Stimulated activated memory B cell treated with anti-CD40 and anti-IgM and Interleukin-4, amounts not matched to agents 10 μg/mL and 1 μg/mL and 100 μg/mL, for 72 hours (primary cell): ENCODE measurements at places on chromosomes 11 and 22.
A peak's percentile ranks its signal among the peaks of the same experiment; 100 is the strongest.

GRCh38 chr11:130476200-130476921, 27.9 kb downstream of the ADAMTS15 start:
- no peak for ATAC-seq

DNA sequence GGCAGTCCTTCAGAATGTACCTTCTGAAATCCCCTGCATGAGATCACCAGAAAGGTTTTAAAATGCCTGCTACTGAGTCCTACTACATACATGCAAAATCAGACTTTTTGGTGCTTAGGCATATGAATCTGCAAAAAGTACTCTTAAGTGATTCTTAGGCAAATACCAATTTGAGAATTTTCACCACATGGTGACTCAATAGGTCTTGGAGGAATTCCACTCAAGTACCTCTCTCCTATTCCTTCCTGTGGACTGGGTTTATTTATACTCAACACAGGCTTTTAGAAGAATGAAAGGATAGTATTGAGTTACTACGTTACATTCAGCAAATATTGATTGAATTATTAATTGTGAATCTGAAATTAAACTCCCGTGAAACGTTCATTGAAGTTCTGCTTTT, 223.9 kb downstream of the CNTN5 start:
- no peak for ATAC-seq

DNA sequence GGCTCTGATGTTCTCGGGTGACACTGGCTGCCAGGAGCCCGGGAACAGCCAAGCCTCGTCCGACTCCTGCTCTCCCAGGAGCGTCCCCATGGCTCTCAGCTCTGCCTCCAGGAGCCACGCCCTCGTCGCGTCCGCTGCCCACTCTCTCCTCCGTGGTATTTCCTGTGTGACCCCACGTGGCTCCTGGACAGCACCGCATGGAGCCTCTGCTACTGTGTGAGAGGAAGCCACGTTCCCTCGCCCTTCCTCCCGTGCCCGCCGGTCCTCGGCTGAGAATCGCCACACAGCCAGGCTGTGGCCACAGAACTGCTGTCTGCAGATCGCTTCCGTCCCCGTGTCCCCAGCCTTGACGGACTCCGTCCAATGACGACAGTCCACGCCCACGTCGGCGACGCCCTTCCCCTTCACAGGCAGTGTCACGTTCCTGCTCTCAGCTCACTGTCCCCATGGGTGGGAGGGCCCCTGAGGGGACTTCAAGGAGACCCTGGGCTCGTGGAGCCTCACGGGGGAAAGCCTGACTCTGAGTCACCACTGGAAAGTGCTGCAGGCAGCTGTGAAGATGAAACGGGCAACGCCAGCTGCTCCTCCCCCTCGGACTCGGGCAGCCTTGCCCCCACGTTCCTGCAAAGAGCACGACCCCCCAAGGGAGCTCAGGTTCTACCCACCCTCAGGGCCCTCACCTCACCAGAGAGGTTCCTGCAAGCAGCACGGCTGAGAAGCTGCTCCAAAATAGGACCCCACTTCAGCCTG, 458.5 kb downstream of the BRD1 start:
- ATAC-seq: no peak

DNA sequence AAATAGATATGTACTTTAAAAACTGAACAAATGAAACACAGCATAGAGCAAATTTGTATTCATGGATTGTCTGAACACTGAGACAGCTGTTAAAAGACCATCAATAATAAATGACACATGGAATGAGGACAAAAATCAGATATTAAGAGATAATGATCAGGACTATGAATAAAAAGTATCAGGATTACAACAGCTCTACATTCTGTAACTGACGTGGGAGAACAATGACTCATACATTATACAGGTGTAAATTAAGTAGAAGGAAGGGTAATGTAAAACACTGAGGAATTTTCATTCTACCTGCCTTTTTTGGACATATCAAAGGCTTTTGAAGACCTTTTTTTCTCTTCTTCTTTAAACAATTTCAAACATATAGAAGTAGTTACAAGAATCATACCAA, 310.9 kb upstream of the ANO3 start:
- no peak for ATAC-seq

- ATAC-seq: no peak
These were observed 123.4 kb downstream of the ETS1 start for GRCh38 chr11:128463979-128464378.

DNA sequence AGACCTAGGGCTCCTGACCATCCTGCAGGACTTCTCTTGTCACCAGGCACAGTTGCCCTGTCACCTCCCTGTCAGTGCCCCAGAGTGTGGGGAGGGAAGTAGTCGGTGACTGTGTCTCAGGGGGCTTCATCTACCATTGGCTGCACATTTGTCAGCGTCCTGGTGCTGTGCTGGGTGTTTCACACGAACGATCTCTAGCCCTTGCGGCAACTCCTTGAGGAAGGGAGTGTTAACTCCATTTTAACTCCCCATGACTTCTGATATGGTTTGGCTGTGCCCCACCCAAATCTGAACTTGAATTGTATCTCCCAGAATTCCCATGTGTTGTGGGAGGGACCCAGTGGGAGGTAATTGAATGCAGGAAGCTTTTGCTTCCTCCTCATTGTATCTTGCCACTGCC, 7.1 kb downstream of the TSKU start:
- ATAC-seq: no peak

DNA sequence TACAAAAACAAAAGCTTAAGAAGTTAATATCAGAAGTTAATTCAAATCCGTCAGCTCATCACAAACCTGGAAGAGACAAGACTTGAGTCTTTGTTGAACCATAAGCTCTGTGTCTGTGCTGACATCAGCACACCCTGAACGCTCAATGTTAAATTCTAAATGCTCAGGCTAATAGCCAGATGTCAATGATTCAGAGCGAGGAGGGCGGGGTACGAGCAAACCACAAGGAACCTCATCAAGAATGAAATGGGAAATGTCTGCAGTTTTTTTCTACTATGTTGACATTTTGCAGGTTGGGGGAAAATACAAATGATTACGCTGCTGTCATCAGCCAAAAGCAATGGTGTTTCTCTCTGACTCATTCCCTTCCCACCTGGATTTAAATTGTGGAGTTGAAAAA, 1057.2 kb downstream of the NTM start:
- ATAC-seq: no peak

DNA sequence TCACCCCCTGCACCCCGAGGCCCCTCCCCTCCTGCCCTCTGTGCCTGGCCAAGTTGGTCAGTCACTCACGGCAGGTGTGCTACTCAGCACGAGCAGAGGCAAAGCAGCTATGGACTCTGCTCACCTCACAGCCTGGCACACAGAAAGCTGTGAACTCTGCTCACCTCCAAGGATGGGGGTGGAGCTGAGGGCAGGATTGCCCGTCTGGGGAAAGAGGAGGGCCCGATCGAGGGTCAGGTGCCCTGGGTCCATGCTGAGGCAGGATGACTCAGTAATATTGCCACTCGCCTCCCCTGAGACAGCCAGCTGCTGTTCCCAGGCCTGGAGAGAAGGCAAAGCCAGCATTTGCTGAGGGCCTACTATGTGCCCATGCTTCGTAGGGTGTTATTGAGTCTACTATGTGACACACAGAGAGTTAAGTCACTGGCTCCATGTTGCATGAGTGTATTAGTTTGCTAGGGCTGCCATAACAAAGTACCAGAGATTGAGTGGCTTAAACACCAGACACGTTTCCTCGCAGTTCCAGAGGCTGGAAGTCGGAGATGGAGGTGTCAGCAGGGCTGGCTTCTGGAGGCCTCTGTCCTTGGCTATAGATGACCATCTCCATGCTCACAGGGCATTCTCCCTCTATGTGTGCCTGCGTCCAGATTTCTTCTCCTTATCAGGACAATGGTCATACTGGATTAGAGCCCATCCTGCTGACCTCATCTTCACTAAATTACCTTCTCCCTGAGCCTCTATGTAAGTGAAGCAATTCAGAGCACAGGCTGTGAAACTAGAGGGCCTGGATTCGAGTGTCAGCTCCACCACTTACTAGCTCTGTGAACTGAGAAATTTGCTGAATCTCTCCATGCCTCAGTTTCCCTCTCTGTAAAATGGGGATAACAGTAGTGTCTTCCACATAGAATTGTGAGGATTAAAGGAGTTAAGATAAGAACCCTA, 13.2 kb upstream of the TSKU start:
- ATAC-seq: no peak

DNA sequence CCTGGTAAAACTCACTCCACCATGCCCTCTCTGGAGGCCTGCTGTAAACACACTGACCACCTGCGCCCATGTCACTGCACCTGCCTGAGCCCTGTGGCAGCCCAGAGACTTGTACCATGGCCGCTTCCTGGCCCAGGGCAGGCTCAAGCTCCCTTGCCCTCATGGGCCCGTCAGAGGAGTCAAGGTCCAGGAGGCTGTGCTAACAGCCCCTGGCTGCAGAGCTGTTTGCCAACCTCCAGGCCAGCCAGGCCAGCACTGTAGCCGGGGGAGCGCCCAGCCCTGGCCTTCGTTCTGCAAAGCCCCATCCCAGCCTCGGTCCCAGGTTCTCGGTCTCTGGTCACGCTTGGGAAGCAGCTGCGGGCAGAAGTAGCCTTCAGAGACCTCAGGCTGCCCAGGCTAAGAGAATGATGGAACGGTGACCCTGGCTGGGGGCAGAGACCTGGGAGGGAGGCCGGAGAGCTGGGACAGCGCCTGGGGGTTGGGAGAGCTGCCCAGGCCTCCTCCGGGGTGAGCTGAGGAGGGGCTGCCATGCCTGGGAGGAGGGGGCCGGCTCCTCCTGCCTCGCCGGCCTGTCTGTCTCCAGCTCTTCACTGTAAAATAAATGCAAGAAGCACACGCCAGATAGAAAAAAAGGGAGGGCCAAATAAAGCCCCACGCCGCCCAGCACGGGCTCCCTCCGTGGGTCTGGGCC, 11.9 kb upstream of the TCF20 start:
- no peak for ATAC-seq

DNA sequence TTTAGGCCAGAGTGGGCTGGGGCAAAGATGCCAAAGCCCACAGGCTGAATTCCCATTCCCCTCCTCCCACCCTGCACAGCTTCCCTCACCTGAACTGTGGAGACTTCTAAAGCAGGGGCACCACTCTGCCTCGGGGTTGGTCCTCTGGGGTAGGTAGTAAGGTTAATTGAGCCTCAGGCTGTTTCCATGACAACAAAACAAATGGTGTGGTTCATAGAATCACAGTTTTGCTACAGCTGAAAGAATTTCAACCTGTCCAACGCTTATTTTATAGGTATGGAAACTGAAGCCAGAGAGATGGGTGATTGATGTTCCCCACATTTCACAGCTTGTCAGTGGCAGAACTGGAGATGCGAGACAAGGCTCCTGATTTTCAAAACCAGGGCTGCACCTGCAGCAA, 109.5 kb downstream of the SNX19 start:
- ATAC-seq: no peak

DNA sequence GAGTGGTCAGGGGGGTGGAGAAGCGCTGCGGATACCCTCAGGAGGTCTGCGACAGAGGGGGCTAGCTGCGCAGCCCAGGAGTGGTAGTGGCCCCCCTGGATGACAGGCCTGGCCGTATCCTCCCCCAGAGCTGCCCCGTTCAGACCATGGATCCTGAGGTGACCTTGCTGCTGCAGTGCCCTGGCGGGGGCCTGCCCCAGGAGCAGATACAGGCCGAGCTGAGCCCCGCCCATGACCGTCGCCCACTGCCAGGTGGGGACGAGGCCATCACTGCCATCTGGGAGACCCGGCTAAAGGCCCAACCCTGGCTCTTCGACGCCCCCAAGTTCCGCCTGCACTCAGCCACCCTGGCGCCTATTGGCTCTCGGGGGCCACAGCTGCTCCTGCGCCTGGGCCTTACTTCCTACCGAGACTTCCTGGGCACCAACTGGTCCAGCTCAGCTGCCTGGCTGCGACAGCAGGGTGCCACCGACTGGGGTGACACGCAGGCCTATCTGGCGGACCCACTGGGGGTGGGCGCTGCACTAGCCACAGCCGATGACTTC, 505 bp downstream of the NUDT22 start:
- ATAC-seq: peak; percentile 68

DNA sequence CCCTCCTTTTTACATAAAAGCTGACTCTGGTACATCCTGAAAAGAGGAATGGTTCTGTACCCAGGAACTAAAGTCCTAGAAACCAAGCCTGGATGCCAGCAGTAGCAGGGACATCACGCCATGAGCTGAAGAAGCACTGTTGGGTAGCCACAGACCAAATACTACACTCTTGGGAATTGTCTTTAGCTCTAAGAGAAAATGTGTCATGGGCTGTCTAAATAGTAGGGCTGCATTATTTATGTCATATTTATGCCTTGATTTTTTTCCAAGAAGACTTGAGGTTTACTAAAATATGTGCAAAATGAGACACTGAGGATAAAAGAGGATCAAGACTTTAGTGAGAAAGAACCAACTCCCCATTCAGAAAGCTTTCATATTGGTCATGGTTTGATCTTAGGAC, 213.6 kb downstream of the RAB38 start:
- no peak for ATAC-seq

DNA sequence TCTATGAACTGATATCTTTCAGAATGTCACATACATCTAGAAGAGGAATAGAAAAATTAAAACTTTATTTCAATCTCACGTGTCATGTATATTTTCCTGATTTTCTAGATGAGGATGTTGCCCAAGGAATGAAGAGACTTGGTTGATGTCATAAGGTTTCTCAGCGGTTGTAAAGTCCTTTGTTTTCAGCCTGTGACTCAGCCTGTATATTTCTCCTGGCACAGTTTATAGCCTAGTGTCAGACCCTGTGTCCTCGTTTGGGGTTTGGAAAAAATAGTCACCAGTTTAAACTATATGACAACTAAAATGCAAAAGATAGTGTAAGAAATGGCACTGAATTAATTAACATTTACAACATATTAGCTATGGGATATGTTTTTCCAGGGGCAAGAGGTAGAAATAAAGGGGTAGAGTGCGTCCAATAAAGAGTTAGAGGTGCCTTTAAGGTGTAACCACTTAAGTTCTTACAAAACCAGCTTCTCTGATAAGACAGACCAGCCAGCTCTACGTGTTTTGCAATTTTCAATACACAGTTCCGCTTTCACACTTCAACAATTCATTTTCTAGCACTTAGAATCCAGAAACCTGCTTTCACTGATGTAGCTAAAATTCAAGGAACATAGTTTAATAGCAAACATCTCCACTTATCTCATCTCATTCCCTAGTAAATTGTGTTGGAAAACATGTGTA, 1432.6 kb upstream of the TENM4 start:
- no peak for ATAC-seq

GRCh38 chr22:48192920-48193319, 1430.5 kb downstream of the TBC1D22A start:
- ATAC-seq: no peak

GRCh38 chr11:3121416-3121815, 43.7 kb downstream of the OSBPL5 start:
- ATAC-seq: no peak

- ATAC-seq: no peak
These were observed 46.7 kb downstream of the PACS1 start for GRCh38 chr11:66116576-66117361.

DNA sequence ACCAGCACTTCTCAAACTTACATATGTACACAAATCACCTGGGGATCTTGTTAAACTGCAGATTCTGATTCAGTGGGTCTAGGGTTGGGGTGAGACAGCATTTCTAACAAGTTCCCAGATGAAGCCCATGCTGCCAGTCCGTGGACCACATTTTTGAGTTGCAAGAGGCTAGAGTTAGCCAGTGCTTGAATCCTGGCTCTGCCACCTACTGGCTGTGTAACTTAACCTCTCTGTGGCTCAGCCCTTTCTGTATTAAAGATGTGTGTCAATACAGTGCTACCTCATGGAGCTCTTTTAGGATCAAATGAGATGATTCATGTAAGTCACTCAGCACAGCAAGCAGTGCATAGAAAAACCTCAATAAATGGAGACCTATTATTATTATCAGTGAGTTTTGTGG, 90.2 kb upstream of the ISX start:
- ATAC-seq: no peak

- no peak for ATAC-seq
These were observed 36.8 kb downstream of the OR10A6 start for GRCh38 chr11:7894251-7894650.

GRCh38 chr11:116997071-116997470, 101.2 kb downstream of the SIK3 start:
- ATAC-seq: no peak
